NCI-H187 treated with DMSO at 0.1 percent for 48 hours (cell line): ENCODE measurements at places on chromosomes 12 and 14.

DNA sequence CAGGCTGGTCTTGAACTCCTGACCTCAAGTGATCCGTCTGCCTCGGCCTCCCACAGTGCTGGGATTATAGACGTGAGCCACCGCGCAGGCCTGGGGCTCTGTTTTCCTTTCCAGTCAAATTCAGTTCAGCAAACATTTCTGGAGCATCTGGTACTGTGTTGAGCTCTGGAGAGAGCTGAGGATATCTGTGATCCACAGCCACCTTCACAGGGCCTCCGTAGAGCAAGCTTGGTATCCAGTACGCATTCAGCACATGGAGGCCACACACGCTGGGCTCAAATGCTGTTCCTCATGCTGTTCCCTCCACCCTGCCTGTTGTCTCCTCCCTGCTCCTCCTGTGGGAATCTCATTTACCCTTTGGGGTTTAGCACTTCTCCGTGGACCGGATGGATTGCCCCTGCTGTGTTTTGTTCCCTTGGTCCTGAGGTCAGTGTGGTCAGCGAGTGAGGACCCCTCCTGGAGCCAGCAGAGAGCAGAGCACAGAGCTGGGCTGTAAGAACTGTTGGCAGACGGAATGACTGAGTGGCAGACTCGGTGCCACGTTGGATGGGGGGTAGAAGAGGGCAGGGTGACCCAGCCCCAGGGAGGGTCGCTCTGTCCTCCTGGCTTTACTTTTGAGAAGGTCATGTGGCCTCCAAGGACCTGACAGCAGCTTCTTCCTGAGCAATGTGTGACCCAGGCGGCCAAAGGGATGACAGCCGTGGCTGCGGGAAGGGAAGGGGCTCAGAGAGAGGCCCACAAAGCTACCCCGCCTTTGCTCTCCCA lies 891 bp downstream of the RPS6KL1 start:
- no peak for DNase-seq

DNA sequence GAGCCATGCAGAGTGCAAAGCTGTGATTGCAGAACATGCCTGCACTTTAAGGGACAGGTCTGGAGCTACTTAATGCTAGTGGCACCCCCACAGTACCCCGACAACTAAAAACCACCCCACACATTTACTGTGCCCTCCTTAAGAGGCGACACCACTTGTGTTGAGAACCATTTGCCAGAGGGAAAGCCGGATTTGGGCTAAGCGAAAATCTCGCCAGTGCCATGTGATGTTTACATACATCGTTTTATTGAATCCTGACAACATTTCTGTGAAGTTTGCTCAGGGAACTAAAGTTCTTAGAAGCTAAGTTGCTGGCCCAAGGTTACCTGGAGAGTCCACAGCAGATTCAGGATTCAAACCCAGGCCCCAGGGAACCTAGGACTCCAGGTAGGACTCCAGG lies 119.0 kb upstream of the FKBP4 start:
- no peak for DNase-seq

DNA sequence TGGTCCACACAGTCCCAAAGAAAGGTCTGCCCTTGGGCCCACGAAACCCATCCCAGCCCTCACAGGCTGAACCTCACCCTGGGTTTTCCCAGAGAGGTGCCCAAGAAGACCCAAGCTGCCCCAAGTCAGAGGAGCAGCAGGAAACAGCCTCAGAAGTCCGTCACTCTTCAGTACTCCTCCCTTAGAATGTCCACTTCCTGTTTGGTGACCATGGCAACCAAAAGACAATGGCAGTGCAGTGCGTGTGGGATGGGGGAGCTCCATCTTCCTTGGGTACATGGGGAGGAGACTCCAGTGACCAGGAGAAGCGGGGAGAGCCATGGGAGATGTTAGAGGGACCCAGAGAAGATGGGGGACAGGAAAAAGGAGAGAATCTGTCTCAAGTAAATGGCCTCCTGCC lies 11.3 kb downstream of the SELPLG start:
- DNase-seq = no peak

DNA sequence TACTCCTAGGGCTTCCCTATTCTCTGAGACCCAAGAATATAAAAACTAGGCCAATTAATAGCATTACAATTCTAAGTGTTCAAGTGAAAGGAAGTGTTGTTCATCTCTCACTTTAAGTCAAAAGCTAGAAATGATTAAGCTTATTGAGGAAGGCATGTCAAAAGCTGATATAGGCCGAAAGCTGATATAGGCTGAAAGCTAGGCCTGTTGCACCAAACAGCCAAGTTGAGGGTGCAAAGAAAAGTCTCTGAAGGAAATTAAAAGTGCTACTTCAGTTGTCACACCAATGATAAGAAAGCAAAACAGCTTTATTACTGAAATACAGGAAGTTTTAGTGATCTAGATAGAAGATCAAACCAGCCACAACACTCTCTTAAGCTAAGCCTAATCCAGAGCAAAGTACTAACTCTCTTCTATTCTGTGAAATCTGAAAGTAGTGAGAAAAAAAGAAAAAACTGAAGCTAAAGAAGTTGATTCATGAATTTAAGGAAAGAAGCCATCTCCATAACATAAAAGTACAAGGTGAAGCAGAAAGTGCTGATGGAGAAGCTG lies 68.9 kb downstream of the SLC6A15 start:
- no peak for DNase-seq

DNA sequence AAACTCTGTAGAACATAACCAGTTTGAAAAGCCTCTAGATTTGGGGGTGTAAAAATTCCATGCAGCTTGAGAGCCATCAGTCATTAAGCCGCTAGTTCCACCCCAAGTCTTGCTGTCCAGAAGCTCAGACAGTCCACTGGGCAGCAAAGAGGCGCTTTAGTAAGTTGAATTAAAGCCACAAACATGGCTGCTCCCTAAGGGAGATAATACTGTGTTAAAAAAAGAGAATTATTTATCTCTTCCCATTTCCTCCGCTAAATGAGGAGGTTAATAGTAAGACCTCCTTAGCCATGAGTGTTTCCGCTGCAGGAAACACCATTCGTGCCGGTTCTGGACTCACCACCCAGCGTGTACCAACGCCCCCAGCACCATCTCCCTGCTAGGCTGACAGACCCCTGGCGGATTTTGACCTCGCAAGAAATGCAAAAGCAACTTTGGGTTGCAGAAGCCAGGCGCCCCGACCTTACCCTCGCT lies 536 bp downstream of the TM7SF3 start:
- DNase-seq = no peak

DNA sequence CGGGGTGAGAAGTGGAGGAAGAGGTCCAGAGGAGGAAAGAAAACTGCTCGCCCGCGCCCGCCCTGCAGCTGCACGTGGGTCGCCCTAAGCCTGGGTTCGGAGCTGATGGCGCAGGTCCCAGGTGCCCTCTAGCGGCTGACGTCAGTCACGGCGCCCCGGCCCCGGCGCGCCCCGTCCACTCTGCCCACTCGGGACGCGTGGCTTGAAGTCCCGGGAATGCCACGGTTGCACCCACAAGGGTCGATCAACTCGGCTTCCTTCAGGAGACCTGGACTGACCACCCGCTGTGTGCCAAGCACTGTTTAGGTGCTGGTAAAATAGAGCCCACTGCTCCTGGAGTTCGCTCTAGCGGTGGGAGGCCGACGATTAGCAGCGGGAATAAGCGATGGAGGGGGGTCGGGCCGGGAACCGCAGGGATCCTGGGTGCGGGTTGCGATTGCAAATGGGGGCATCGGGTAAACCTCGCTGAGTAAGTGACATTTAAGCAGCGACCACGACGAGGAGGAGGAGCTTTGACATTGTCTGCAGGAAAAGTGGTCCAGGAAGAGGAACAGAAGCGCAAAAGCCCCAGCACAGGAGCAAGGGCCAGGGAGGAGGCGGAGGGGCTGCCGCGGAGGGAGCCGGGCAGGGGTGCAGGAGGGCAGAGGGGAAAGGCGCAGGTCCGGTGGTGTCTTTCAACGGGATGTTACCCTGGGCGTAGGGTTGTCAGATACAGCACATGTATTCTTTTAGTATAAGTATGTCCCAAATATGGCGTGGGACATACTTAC lies 5.1 kb upstream of the ZNF839 start:
- peak; percentile 68 for DNase-seq

GRCh38 chr12:93302331-93303229 lies 75.1 kb upstream of the NUDT4 start:
- DNase-seq = no peak
